ENCODE measurements at places on chromosomes 2 and 18. TPM values are rescaled to one million over a fixed set of nuclear protein-coding genes. Genes with fewer than 3 reads are reported as not detected.

Gene MEP1B
- not detected for total RNA-seq

Gene IDH1
- 22.9 TPM for total RNA-seq

Gene CCDC74B
- 0.95 TPM for total RNA-seq

GRCh38 chr2:233844836-233845235, 9.5 kb downstream of the HJURP start:
- no peak for DNase-seq

DNA sequence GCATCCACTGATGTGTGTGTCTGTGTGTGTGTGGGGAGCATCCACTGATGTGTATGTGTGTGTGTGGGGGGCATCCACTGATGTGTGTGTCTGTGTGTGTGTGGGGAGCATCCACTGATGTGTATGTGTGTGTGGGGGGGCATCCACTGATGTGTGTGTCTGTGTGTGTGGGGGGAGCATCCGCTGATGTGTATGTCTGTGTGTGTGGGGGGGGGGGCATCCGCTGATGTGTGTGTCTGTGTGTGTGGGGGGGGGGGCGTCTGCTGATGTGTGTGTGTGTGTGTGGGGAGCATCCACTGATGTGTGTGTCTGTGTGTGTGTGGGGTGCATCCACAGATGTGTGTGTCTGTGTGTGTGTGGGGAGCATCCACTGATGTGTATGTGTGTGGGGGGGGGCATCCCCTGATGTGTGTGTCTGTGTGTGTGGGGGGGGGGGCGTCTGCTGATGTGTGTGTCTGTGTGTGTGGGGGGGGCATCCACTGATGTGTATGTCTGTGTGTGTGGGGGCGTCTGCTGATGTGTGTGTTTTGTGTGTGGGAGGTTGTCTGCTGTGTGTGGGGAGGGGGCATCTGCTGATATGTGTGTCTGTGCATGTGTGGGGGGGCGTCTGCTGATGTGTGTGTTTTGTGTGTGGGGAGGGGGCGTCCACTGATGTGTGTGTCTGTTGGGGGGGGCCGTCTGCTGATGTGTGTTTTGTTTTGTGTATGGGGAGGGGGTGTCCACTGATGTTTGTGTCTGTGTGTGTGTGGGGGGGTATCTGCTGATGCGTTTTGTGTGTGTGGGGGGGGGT, 125.9 kb downstream of the NFATC1 start:
- no peak for DNase-seq

- no peak for DNase-seq
These were observed 359.3 kb downstream of the KIAA1328 start for GRCh38 chr18:37188016-37188791.

DNA sequence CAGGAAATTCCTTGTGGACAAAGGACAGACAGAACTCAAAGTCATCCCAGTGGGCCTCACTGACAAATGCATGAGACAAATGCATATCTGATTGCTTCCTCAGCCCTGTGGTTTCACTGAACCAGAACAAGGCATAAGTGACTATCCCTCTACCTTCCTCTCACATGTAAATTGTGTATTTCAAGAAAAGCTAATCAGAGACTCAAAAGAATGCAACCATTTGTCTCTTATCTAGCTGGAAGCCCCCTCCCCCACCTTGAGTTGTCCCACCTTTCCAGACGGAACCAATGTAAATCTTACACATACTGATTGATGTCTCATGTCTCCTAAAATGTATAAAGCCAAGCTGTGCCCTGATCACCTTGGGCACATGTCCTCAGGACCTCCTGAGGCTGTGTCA, 102.0 kb upstream of the TMEM200C start:
- DNase-seq, result no peak

DNA sequence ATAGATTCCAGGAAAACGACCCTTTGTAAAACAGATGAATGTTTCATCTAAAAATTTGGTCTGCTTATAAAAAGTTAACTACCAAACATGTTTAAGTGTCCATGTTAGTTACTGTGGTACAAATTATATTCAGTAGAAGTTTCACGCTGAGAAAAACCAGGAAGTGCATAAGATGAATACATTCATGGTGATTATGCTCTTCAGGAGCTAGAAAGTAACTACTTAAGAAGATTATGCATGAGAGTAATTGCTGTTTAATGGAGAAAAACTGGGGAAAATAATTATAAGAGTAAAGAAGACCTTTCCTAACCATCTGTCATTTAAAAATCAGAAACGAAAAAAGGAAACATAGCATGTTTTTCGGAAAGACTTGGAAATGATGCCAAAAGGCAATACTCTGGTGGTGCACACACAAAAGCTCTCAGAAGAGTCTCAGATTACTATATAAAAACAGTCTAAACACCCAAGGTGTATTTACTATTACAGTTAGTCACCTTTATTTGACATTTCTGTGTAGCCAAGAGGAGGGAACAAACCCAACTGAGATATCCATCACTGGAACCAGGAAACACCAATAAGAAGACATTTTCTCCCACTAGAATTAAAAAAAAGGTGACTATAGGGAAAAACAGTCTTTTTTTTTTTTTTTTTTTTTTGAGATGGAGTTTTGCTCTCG, 38.8 kb upstream of the METTL21A start:
- DNase-seq, result no peak

DNA sequence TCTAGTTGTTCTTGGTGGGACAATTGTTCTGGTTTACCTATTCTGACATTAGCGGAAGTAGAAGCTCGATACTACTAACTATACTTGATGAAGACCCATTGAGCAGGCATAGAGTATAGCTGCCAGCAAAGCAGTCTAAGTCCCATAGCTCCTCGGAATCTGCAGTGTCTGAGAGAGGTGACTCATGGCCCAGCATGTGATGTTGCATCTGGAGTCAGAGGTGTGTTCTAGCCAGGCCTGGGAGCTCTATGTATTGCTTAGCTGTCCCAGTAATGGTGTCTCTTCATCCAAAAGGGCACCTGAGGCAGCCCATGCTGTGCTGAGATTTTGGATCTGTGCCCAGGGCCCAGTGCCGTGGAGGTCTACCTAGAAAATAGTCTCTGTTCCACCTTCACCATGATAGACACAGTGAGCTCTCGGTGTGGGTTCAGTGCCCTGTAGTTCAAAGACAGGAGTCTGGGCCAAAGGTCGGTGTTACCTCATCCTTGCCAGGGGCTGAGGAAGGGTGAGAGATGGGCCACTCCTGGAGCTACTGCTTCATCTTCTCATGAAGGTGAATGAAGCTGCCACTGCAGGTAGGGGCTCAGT, 47.3 kb downstream of the MEX3C start:
- DNase-seq, result no peak

GRCh38 chr2:95760806-95761525, 169.2 kb downstream of the TRIM43 start:
- DNase-seq, result no peak

- no peak for DNase-seq
These were observed 261.7 kb upstream of the SLC14A2 start for GRCh38 chr18:45353530-45353929.

DNA sequence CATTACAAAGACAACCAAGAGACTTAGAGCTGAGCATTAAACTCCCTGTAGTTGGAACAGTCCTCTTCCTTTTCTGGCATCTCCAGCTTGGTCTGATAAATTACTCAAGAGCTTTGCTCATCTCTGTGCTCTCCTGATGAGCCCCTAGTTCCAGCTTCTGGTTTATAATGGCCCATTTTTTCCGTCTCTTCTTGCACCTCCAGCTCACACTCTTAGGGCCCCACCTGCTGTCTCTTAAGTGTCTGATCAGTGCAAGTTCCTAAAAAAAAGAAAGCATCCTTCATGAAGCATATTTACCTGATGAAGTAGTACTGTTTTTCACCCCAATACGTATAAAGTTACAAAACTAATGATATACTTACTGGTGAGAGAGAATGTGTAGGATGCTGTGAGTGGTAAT, 822.9 kb downstream of the RNF144A start:
- no peak for DNase-seq

GRCh38 chr2:173101687-173102086, 26.0 kb downstream of the MAP3K20 start:
- DNase-seq, result no peak

DNA sequence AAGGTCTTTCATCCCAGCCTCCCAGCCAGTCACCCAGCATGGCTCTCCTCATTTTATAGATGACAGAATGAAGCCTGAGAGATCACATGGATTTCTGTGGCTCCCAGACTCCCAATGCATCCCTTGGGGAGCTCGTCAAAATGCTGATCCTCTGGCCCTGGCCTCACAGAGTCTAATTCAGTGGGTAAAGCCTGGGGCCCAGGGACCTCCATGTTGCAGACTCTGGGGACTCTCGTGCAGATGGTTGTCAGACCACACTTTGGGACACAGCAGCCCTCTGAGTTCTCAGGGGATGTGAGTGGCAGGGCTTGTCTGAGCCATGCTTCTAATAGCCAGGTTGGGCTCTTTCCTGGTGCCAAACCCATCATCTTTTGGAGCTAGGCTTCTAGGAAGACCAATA, 97.0 kb downstream of the CTIF start:
- DNase-seq, result no peak

- DNase-seq, result no peak
These were observed 154.7 kb upstream of the HDAC4 start for GRCh38 chr2:239555571-239555905.

Data from T-cell (primary cell).